ENCODE measurements at places on chromosomes 6 and 20.

DNA sequence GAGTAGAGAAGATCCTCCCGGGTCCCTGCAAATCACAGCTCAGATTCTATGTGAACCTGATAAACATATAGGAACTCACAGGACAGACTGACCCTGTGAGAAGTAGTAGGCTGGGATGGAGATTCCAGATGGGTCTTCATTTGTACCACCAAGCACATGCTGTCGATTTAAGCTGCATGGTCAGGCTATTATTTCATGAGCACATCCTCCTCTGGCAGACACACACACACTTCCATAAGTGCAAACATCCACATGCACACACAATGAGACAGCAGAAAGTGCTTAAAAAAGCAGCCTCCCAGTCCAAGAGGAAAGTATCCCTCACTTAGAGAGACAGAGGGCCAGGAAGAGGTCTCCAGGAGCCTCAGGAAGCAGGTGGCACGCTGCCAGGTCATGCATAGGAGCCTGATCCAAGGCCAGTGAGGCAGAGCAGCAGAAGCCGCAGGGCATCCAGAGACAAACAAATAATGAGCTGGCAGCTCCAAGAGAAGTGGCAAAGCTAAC is 131.8 kb downstream of the UNC5CL start:
- DNase-seq = no peak

DNA sequence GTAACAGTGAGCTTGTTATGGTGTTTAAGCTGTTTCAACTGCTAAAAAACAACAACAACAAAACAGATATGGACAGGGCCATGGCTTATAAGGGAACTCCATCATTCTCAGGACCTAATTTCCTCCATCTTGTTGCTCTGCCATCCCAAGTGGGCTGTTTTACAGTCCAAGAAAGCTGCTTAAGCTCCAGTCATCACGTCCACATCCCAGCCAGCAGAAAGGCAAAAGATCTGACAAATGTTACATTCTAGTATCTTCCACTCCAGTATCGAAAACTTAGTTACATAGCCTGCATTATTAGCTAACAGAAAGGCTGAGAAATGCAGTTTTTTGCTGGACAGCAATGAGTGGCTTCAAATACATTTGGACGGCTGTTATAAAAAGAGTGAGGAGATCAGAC is 23.0 kb upstream of the TFAP2A start:
- DNase-seq = no peak

- no peak for DNase-seq
These were observed 545.5 kb downstream of the EPM2A start for GRCh38 chr6:145189836-145190235.

GRCh38 chr6:39197922-39198500 is 31.3 kb downstream of the KCNK5 start:
- DNase-seq = no peak

GRCh38 chr6:159254186-159254585 is 85.0 kb downstream of the FNDC1 start:
- DNase-seq = no peak

GRCh38 chr6:19181211-19181610 is 656.0 kb upstream of the ID4 start:
- DNase-seq = no peak

DNA sequence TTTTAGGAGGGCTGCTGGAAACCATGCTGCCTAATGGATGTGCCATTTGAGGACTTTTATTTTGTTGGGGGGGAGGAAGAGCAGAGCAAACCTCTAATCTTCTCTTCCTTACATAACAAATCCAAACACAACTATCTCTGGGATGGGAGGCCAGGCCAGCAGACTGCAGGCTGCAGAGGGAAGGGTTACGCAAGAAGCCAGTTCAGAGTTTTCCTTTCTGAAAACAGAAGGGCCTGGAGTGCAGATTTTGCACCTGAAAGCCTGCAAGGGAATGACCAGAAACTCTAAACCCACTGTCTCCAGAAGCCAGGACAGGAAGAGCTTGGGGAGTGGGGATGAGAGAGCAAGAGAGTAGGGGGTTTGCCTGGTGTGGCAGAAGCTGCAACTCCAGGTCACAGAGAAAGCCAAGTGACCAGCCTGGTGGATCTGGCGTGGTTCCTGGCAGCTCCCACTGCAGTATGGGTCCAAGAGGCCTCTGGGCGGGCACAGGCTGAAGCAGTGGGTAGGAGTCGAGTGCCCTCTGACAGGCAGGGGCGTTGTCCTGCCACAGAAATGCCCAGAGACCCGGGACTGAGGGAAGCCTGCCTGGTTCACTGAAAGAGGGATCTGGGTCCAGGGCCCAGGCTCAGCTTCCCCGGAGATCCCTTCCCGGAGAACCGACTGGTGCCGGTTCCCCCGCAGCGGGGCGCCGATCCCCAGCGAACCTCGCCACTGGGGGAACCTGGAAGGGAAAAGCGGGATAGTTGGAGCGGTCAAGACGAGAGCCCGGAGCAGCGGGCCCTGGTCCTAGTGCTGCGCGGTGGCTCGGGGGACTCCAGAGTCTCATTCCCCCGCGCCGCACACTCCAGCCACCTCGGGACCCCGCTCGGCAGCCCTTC is 6.7 kb downstream of the MAFB start:
- DNase-seq = no peak

GRCh38 chr6:36387440-36388303 is at the start of gene ETV7:
Gene ETV7, minus strand, starts transcription at chr6:36387669. Its CDS starts 128 bp downstream, at chr6:36387541.
- DNase-seq = peak; percentile 19

DNA sequence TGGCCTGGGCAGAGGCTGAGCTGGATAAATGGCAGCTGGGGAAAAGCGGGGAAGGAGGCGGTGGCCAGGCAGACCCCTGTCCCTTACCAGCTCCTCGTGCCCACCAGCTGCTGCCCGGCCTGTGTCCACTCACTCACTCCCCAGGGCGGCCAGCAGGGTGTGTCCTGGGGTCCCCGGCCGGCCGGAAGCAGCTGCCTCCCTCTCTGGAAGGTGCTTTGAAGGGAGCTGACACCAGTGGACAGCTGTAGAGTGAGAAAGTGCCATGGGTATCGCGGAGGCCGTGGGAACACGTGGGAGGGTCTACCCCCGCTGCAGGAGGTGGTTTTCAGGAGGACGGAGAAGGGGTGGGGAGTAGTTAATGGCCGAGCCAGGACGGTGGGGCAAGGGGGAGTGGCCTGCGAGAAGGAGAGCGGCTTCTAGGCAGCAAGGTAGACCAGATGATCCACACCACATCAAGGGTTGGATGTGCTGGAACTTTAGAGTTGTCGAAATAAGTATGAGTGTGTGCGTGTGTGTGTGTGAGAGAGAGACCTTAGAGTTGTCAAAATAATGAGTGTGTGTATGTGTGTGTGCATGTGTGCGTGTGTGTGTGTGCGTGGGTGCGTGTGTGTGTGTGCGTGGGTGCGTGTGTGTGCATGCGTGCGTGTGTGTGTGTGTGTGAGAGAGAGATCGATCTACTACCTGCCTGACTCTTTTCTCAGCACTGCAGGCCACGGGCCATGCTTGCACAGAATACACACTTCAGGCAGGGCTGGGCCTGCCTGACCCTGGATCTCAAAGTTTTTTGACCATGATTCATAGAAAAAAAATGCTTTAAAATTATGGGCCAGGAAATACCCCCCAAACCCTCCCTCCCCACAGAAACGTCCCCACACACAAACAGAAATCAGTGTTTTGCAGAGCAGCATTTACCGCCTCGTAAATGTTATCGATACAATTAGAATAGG is 43.9 kb downstream of the CDH4 start:
- no peak for DNase-seq

- no peak for DNase-seq
These were observed 46.3 kb downstream of the PPP1R14C start for GRCh38 chr6:150189122-150189521.

GRCh38 chr20:11379257-11380011 is 538.3 kb upstream of the BTBD3 start:
- no peak for DNase-seq

- DNase-seq = no peak
These were observed 13.6 kb downstream of the NRSN1 start for GRCh38 chr6:24139639-24140038.

DNA sequence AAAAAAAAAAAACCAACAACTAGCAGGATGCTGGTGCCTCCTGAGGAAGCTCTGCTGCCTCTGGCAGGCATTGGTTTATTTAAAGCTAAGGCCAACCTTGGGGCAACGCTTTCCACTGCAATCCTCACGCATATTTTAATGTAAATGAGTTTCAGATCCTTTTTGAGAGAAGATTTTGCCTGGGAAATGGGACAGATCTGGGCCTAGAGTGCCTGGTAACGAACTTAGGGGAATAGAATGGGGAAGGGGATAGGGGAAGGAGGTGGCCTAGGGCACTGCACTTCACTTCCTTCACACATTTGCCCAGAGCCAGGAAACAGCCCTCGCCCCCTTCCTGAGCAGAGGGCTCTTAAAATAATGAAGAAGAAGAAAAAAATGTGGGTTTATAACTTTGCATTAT is 132.7 kb upstream of the TMEM170B start:
- DNase-seq = no peak

- no peak for DNase-seq
These were observed 243.9 kb downstream of the TAF4 start for GRCh38 chr20:61821735-61822134.

DNA sequence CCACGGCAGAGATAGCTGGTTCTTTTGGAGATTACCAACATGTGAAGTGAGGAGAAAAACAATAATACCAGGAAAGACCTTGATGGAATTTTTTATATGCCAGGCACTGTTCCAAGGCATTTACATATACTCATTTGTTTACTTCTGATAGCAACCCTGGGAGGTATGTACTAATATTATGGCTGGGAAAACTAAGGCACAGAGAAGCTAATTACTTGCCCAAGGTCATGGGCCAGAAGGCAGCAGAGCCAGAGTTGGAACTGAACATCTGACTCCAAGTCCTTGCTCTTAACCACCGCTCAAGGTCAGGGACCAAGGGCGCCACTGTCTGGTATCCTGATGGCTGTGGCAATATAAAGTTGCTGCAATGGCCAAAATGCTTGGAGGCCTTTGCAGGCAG is 97.0 kb upstream of the KCNG1 start:
- no peak for DNase-seq

GRCh38 chr6:138454981-138455706 is 44.1 kb downstream of the NHSL1 start:
- peak; percentile 65 for DNase-seq

DNA sequence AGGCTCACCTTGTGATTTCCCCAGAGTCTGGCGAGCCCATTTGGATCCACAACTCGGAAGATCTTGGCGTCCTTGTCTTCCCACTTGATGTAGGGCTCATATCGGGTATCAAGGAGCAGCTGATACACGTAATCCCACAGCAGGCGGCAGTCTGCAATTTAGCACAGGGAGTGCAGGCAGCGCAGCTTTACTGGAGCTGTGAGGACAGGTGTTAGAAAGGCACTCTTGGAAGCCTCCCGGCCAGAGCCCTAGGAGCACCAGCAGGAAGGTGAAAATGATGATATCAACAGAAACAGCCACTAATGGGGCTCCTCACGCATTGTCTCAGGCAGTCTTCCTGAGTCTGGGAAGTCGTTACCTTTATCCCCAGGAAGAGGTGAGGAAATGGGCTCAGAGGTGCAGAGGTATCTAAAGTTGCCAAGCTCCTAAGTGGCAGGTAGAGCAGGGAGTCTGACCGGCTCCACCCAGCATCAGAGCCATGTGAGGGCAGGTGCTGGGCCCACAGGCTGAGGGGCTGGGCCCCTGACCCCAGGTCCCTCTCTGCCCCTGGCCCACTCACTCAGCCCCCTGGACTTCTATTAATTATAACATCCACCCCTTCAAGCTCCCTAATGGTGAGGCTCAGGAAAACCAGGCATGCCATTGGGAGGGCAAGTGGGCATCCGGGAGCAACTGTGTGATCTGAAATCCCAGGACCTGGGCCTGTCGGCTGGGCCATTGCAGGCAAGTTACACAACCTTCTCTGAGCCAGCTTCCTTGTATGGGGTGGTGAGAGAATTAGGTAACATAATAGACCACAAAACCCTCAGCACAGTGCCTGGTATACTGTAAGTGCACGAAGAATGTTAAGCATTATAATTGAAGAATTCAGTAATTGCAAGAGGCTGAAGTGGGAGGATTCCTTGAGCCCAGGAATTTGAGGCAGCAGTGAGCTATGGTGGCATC is 18.3 kb downstream of the ETV7 start:
- DNase-seq = no peak

DNA sequence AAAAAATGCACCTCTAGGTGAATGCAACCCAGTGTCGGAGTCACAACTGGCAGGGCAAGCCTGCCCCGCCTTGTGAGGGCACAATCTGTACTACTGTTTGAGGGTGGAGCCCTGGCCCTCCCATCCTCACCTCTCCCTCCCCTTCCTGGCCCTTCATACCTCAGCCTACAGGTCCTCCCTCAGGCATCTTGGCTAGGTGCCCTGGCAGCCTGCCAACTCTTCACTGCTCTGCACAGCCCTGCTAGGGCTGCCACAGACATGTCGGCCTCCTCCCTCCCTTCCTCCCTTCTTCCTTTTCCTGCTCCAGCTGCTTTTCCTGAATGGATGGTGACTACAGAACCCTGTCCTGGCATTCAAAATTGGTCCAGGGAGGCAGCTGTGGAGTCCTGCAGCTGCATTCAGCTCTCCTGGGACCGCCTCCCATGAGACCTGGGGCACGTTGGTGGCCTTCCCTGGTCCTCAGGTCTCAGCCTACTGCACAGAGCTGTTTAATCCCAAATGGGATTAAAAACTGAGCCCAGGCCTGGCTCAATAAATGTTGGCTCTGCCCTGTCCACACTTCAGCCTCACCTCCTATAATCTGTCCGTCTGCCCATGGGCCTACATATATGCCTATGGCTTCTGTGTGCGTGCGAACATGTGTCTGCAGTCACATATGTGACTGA is 52.7 kb downstream of the CDH22 start:
- DNase-seq = no peak

- DNase-seq = no peak
These were observed 278.9 kb downstream of the SAMD5 start for GRCh38 chr6:147787417-147787816.

DNA sequence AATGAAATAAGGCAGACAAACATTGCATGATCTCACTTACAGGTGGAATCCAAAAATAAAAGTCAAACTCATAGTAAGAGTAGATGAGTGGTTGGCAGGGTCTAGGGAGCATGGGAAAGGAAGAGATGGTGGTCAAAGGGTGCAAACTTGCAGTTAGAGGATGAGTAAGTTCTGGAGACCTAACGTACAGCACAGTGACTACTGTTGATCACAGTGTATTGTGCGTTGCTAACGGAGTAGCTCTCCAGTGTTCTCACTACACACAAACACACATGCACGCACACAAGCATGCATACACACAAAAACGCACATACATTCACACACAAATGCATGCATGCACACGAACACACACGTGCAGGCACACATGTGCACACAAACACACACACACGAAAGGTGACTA is 54.9 kb downstream of the LY86 start:
- no peak for DNase-seq

Data from CD4-positive, alpha-beta T cell treated with Interleukin-6 at 100 ng/mL for 8 hours (primary cell).